ENCODE measurements at places on chromosomes 3 and 15.

DNA sequence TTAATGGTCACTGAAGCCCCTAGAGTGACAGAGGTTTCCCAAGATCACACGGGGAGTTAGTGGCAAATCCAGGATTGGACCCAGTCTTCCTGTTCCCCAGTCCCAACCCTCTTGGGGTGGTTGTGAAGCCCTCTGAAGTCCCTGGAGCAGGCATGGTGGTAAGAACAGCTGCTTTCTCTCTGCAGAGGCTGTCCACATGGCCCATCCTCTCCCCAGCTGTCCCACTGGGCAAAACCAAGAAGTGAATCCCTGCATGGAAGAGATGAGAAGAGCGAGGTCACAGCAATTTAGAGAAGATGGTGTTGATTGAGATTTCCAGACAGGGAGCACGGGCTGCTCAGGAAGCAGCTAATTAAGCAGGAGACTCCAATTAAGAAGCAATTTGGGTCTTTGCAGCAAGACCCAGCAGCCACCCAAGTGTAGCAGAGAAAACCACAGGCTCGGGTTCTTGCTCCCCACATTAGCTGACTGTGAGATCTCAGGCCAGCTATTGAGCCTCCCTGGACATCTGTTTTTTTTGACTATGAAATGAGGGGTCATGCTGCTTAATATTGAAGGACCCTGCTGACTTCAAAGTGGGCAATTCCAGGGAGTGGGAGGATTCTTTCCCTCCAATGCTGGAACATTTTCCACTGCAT, 14.8 kb upstream of the HDAC11 start:
- no peak for DNase-seq

GRCh38 chr15:98874773-98875172, 132.8 kb downstream of the PGPEP1L start:
- no peak for DNase-seq

GRCh38 chr3:135059580-135059979, 264.5 kb downstream of the EPHB1 start:
- DNase-seq = no peak

DNA sequence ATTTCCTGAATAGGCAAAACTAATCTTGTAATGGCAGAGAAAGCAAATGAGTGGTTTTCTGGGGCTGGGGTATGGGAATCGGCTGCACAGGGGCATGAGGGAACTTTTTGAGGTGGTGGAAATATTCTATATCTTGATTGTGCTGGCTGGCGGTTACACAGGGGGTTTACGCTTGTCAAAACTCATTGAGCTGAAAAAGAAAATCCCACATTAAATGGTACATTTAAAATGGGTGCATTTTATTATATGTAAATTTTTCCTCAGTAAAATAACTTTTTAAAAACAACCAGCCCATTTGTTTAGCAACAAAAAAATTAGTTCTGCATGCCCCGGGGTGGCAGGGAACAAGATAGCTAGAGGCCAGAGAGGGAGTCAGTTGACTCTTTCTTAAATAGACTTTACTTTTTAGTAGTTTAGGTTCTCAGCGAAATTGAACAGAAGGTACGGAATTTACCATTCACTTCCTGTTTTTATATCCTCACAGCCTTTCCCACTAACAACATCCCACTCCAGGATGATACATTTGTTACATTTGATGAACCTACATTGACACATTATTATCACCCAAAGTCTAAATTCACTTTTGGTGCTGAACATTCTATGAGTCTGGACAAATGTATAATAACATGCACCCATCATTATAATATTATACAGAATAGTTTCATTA, 41.2 kb upstream of the BCL2A1 start:
- no peak for DNase-seq

GRCh38 chr3:194773771-194774455, 88.2 kb downstream of the FAM43A start:
- DNase-seq = no peak

- DNase-seq = no peak
Observed at GRCh38 chr15:71116942-71117341, 1.7 kb downstream of the THSD4 start.

GRCh38 chr15:62307551-62307950, 142.5 kb upstream of the C2CD4B start:
- DNase-seq = no peak

DNA sequence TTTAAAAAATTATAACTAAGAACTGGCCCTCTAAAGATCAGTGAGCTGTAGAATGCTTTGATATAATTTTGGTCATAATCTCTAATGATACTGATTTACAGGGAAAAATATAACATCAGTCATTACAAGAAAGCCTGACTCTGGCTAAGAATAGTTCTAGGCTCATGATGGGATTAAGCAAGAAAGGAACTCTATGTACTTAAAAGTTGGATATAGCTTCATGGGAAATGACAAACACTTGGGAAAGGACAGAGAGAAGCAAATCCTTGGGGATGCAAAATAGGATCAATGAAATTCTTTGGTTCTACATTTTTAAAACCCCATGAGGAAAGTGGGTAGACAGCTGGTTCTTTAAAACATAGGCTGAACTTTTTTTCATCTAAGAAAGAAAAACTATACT, 472.7 kb upstream of the NR2F2 start:
- DNase-seq = no peak

GRCh38 chr15:80736560-80736959, 41.5 kb downstream of the ABHD17C start:
- no peak for DNase-seq

DNA sequence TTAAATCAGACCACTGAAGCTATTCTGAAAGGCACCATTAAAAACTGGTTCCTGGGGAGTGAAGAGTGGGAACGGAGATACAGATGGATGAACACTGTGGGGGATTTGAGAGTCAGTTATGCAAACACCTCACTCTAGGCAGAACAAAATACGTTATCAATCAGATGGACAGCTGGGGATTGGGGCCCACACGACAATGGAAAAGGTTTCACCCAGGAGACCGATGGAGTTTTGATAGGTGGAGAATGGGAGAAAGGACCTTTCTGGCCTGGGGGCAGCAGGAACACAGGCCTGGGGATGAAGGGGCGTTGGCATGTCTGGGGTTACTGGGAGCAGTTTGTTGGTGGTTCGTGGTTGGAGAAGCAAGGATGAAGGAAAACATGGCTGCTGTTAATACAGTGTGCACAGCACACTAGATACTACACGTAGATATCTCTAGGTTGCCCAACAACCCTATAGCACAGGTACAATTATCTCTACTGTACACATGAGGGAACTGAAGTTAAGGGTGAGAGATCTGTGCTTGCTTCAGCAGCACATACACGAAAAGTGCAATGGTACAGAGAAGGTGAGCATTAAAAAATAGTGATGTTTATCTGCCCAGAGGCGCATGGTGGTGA, 16.5 kb downstream of the ST6GAL1 start:
- no peak for DNase-seq

- peak; percentile 45 for DNase-seq
Observed at GRCh38 chr3:106829206-106829605, 548.0 kb upstream of the CCDC54 start.

DNA sequence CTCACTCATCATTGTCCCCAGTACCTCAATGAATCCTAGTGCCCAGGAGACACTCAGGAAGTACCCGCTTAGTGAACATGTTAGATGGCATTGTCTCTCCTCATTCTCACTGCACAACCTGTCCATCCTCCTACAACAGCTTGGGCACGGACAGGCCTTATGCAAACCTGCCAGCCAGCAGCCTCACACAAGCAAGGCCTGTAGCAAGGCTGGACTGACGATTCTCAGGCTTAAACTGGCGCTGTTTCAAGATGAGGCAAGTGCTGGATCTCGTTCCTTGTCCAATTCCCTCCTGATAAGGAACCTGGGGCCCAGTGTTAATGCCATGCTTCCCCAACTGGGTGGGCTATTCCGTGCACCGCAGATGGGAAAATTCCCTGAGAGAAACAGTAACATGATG, 59.0 kb downstream of the CDCP1 start:
- DNase-seq = no peak

DNA sequence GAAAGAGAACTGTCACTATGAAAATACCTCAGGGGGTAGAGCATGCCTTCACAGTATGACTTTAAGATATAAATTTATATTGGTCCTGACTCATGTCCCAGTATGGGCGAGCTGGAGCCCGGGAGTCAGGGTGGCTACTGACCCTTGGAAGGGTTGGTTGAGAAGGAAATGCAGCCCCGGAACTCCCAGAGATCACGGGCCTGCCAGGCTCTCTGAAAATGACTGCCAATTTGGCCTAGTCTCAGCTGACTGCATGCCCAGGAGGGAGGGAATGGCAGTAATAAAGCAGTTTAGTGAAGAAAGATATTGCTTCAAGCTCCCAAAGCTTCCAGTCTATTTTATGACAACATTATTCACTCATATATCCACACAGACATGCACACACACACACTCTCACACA, 299.0 kb downstream of the NR2F2 start:
- DNase-seq = no peak
